ENCODE measurements at places on chromosomes 2 and 18.

DNA sequence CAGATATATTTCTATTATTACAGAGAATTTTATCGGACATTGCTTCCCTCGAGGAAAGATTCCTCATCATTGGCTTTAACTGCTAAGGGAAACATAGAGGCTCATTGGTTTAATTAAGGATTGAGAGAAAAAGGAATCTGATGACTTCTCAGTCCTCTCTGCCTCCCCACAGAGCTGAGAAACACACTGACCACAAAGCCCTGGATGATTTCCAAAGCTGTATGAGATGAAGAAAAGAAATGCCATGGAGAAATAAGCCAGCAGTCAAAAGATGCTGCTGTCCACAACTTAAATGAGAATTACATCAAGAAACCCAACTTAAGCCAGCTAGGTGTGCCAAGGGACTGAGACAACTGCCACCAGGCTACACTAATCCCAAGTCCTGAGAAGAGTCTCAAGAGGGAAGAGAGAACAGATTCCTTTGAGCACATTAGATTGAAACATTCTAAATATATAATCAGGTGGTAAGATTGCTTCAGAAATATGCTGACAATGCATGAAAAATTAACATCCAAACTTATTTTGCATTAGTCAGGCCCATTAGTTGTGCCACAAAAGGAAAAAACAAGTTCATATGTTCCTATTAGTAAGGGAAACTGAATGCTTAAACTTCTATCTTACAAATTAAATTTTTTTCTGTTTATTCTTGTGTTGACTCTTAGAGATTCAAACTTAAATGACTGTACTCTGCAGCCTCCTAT lies 308.1 kb upstream of the CYRIA start:
- no peak for DNase-seq

- DNase-seq, result no peak
These were observed 494.9 kb downstream of the EPHA4 start for GRCh38 chr2:221077251-221077650.

DNA sequence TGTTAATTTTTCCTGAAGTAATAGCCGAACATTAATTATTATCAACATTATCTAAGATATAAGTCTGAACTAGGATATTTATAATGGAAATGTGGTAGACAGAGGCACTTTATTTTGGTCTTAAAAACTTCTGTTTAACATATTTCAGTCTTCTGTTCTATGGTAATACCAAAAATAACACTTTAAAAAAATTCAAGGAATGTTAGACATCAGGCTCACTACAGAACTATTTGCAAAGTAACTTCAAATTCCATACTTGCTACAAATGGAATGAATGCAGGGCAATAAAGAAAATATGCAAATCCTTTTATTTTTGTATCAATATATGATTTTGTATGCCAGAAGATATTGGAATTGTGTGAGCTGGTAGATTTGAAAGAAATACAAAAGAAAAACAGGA lies 345.5 kb upstream of the DSEL start:
- DNase-seq, result no peak

GRCh38 chr2:105454801-105455485 lies 56.1 kb upstream of the FHL2 start:
- no peak for DNase-seq

DNA sequence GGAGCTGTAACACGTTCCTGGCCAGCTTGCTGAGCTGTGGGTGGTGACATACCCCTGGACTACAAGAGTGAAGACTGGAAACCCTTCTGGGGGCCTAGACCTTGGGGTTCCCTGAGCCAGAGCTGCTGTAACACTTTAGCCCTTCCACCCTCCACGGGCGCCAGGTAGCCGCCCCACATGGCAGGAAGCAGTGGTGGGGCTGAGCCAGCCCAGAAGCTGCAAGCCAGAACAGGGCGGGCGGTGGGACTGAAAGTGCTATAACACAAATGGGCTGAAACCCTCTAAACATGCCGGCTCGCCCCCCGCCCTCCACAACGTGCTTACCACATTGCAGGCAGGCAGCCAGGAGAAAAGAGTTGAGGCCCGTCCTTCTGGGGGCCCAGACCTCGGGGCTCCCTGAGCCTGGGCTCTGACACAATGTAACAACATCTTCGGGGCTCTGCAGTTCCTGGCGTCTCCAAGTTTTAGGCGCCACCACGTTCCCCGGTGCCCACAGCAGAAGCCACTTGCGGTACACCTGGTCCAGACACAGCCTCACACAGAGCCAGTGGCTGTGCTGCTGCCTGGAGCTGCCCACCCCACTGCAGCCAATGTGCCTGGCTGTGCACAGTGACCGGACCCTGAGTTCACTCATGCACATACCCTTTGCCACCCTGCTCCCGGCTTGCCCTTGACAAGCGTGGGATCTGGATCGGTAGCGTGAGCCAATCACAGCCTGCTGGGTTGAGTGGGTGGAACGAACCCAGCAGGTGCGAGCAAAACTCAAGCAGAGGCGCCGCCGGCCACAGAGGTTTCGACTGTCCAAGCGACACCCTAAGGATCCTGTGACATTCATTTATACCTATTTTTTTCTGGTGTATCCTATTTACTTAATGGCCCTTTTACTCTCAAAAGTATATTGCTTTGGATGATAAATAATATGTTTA lies 127.4 kb upstream of the FHL2 start:
- DNase-seq, result no peak

DNA sequence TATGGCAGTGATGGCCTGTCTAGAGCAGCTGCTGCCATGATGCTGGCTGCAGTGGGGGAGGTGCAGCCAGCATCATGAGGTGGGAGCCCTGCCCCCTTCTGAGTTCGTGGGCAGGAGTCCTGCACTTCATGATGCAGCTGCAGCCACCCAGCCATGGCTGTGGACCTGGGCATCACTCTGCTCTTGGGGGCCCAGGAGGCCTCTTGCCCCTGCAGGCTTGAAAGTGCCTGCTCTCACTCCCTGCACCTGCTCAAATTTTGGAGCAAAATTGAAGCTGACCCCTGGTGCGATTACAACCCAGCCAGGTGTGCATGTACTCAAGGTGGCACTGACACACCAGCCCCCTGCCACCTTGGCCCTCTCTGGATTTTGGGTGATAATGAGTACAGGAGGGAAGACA lies 712.9 kb downstream of the NUP35 start:
- DNase-seq, result no peak

- no peak for DNase-seq
These were observed 9.9 kb downstream of the COL3A1 start for GRCh38 chr2:188984065-188984491.

DNA sequence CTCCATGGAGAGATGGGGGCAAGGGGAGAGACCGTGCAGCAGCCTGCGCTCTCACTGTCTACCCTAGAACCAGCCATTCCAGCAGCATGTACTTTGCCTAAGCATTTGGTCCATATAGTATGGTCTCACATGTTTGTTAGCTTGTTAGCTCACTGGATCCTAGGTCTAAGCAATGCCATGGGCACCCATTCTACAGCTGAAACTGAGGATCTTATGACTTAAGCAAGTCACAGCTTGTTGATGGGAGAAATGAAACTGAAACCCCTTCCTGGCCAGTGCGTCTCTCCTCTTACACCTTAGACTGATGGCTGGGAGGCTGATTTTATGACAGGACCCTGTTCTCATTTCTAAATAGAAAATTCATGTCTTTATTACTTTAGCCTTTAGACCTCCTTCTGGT lies 90.1 kb downstream of the EPAS1 start:
- DNase-seq, result no peak

- DNase-seq, result no peak
These were observed 12.3 kb upstream of the ROCK2 start for GRCh38 chr2:11356764-11357163.

DNA sequence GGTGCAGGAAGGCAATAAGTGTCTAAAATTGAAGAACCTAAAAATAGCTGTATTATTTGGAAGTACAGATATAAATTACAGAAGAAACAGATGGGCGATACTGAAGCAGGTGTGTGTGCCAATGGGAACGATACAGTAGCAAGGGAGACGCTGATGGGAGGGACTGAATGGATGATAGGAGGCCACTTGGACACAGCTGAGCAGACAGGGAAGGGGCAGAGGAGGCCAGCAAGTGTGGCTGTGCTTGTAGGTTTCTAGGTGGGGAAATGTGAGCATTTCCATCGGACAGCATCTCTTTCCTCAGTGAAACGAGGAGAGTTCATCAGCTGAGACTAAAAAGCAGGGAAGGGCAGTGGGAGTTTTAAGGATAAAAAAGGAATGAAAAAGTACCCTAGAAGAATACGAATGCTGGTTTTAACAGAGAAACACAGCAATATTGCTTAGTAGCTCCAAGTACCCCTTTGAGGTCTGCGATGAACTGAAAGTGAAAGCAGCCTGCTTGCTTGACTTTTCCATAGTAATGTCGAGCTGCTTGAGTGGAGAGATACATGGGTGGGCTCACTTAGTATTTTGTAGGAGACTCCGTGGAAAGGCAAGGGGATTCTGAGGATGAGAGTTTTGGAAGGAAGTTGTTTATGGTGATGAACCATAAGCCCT lies 91.7 kb upstream of the EPC2 start:
- no peak for DNase-seq

DNA sequence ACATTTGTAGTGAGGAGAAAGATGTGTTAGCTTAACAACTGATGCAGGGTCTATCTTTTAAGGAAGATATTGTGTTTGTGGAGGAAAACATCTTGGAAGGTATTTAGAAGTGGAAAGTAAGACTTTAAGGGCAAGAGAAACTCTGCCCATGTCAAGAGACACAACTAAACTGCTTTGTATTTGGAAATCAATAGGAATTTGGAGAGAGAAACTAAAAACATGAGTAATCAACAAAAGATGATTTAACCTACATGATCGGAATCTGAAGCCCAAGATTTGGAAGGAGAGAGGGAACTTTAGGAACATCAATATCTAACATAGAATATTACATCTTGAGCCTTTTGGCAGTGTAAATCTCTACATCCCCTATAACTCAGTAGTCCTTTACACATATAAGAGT lies 184.2 kb upstream of the COL3A1 start:
- no peak for DNase-seq

- DNase-seq, result peak; percentile 53
These were observed 5.6 kb upstream of the IMP4 start for GRCh38 chr2:130336877-130337734.

DNA sequence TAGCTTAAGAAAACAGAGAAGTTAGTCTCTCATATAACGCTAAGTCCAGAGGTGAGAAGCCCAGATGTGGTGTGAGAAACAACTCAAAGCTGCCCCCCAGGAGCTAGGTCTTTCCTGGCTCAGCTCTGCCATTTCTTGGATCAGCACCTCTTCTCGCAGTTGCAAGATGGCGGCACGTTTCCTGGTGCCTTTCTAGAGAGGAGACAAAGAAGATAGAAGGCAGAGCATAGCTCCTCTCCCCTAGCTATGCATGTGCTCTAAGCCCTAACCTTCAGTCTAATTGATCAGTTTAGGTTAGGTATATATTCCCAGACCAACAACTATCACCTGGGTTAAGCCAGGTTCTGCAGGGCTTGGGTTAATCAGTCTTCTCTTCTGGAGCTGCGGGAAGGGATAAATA lies 119.5 kb upstream of the RAB12 start:
- no peak for DNase-seq

Measured in hypothalamus (tissue), 51 donors.